Neural crest cell (in vitro differentiated cells): ENCODE measurements at places on chromosomes 13 and 19. TPM values are rescaled to one million over a fixed set of nuclear protein-coding genes. Genes with fewer than 3 reads are reported as not detected.
A peak's percentile ranks its signal among the peaks of the same experiment; 100 is the strongest.

Gene SAFB2
- total RNA-seq: 103 and 117 TPM in 2 replicates

DNA sequence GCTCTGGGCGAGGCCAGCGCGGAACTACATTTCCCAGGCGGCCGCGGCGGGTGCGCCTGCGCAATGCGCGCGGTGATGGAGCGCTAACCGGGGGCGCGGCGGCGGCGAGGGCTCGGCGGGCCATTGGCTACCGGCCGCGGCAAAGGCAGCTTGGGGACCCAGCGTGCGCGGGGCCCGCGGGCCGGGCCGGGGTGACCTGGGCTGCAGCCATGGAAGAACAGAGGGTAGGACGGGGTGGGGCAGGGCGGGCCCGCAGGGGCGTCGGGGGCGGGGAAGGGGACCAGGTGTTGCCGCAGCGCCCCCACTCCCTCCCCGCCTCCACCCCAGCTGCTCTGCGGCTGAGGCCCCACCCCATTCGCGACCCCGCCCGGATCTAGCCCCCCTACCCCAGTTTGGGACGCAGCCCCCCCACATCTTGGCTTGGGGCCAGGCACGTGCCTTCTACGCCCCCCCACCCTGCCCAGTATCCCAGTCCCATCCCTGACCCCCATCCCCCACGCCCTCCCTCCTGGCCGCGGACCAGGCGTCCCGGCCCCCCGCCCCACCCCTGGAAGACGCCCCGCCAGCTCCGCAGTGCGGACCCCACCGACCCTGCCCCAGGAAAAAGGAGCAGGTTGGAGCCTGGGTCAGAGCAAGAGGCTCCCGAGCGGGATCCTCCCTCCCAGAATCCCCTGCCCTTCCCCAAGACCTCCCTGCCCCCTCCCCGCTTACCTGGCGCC is at the start of gene FSD1:
Gene FSD1 (plus strand): TSS at position 61 of the 719 bp plus-strand sequence. CDS start 149 bp downstream, at position 210.
- peak; percentile 80 for DNase-seq

DNA sequence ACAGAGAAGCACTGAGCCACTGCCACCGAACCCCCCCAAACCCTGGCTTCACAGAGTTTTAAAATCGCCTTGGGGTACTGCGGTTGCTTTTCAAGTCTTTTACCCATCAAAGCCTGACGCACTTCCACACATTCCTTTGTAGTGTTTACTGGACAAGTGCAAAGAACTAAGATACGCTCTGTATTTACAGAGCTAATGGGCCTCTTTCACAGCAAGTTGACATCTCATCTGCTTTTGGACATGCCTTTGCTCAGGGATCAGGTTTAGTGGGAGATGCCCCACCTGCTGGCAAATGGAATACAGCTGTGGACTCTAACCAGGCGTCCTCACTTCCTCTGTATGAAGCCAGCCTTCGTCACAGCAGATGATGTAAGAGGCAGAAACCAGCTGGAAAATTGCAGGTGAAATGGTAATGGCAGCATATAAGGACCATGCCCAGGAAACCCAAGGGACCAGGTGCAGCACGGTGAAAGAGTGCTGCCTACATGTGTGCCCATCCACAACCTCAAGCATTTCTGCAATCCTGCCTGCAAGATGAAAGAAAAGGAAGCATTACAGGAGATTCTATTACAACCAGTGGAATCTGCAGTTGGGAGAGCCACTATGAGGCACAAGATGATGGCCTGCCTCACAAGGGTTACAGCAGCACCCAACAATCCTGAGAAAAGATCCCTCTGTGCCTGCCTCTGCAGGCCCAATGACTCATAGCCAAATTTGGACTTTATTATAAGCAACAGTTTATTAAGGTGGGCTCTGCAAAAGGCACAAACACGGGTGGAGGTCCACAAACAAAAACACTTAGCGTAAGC is 34.7 kb downstream of the BRD4 start:
- DNase-seq: no peak

DNA sequence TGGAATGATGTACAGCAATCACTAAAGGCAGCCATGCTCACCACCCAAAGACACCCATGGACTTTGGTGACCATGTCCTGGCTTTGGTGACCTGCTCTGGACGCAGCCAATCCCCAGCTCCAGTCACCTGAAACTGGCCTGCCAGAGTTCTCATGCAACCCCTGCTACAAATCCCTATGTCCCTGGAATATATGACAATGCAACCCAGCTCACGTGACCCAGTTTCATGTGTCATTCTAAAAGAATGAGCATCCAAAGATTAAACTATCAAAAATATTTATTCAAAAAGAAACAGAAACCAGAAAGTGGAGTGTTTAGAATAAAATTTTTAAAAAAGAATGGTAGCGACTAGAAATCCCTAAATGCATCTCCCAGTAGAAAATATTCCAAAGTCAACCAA is 203.3 kb upstream of the IRS2 start:
- DNase-seq: no peak

Gene FCHO1
- total RNA-seq: 10.8 and 12.2 TPM in 2 replicates

DNA sequence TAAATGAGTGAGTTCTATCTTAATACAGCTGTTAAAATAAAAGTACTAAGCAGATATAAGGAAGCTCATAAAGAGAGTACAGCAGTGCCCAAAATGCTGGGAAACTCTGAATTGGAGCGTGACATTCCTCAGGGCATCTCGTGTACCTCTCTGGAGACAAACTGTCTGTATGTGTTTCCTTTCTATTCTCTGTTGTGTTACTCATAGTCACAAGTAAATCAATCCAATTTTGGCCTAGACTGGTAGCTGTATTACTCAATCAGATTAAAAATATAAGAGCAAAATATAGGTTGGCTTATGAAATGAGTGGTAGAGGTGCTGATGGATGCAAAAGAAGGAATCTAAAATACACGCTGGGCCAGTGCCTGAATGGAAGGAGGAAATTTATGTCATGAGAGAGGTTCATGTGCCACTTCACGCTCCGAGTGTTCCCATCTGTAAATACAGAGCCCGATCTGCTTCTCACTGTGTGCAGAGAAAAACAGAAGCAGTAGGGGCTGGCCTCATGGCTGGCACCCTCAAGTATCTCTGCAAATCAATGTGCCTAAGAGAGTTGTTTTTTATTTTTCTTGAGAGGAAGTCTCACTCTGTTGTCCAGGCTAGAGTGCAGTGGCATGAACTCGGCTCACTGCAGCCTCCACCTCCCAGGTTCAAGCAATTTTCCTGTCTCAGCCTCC is 58.7 kb upstream of the RGCC start:
- no peak for DNase-seq

GRCh38 chr13:106752584-106753170 is 184.7 kb upstream of the ARGLU1 start:
- DNase-seq: no peak

DNA sequence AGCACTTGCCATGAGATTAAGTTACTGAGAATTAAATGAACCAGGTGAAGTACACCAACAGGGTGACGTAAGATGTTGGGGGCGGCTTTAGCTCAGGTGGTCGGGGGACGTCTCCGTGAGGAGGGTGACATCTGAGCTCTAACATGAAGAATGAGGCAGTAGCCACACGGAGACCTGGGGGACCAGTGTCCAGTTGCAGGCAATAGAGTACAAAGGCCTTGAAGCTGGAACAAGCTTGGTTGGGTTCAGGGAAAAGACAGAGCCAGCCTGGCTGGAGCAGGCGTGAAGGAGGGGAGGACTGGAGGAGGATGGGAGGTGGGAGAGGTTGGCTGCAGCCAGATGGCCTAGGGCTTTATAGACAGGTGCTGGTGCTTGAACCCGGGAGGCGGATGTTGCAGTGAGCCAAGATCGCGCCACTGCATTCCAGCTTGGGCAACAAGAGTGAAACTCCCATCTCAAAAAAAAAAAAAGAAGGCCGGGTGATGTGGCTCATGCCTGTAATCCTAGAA is 1.6 kb downstream of the SPINT2 start:
- no peak for DNase-seq

GRCh38 chr13:40206241-40207000 is 460.0 kb downstream of the FOXO1 start:
- no peak for DNase-seq

Gene ZNF534
- total RNA-seq: not detected in 2 replicates

GRCh38 chr19:1164684-1165531 is 9.2 kb downstream of the SBNO2 start:
- no peak for DNase-seq

Gene ZNF146
- 88.0 and 90.5 TPM in 2 replicates for total RNA-seq

GRCh38 chr19:42286349-42287016 is 15.4 kb upstream of the PRR19 start:
- no peak for DNase-seq

Gene MATK
- not detected in 2 replicates for total RNA-seq

DNA sequence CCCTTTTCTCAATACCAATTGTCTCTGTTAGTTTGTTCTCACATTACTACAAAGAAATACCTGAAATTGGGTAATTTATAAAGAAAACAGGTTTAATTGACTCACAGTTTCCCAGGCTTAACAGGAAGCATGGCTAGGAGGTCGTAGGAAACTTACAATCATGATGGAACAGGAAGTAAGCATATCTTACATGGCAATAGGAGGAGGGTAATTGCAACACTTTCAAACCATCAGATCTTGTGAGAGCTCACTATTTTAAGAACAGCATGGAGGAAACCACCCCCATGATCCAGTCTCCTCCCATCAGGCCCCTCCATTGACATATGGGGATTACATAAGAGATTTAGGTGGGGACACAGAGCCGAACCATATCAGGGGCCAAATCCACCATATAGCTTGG is 1210.1 kb upstream of the SPRY2 start:
- DNase-seq: no peak

GRCh38 chr19:44943801-44944249 is 1.8 kb downstream of the APOC4 start:
- DNase-seq: no peak

DNA sequence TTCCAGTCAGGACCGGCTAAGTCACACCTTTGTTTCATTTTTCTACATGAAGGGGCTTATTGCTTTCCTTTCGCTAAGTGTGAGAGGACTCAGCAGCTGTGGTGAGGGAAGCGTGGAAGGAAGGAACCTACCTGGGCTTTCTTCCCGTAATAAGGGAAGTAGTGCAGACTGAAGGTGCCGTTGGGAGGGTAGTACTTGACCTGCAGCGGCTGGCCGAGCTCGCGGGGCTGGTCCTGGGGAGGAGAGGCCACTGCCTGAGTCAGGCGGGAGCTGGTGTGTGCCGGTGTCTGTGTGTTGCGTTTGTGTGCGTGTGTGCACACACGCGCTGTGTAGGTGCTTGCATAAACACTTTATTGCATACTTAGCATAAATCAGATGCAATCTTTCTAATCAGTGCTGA is 7.7 kb downstream of the ATP4B start:
- no peak for DNase-seq

Gene ZNF225
- total RNA-seq: 6.9 and 7.8 TPM in 2 replicates

- DNase-seq: no peak
Observed at GRCh38 chr13:46329624-46330023, 57.4 kb downstream of the RUBCNL start.

DNA sequence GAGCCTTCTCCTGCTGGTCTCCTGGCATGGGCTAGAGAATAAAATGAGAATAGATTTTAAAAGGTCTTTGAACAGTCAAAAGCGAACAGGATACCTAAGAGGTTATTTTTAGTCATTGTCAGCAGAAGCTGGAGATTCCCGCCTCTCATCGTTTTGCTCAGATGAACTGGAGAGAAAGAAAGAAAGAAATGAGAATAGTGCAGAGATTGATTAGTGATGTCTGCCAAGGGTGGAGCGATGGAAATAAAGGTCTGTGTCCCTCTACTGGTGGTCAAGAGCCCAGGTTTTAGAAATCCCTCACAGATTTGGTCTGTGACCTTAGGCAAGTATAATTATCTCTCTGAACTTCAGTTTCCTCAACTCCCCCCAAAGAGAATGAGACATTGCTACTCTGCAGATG is 5.3 kb downstream of the NCAN start:
- DNase-seq: no peak

Gene ODAD3
- 2.2 and 3.1 TPM in 2 replicates for total RNA-seq

- no peak for DNase-seq
Observed at GRCh38 chr13:91078093-91078679, 269.3 kb upstream of the MIR17HG start.

DNA sequence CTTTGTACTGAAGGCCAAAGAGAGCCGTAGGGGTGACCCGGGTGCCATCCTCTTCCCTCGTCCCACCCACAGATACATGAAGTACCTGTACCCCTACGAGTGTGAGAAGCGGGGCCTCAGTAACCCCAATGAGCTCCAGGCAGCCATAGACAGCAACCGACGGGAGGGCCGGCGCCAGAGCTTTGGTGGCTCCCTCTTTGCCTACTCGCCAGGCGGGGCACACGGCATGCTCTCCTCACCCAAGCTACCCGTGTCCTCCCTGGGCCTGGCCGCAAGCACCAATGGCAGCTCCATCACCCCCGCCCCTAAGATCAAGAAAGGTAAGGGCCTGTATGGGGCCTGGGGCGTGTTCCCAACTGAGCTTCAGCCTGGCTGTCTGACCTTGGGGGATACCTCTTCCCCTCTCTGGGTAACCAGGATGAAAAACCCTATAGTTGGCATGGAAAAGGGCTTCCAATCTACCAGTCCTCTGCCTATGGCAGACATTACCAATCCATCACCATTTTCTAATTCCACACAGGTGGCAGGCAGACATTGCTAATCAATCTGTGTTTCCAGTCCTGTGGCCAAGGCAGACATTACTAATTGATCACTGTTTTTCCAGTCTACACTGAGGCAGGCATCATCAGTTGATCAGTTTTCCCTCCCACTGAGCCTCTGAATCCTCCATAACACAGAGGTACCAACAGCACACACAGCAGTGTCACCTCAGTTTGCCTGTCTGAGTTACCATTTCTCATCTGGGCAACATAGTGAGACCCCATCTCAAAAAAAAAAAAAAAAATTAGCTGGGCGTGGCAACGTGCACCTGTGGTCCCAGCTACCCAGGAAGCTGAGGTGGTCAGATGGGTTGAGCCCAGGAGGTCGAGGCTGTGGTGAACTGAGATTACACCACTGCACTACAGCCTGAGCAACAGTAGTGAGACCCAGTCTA is 19.1 kb upstream of the WDR18 start:
- no peak for DNase-seq

Gene RFC3
- total RNA-seq: 53.9 and 54.2 TPM in 2 replicates

DNA sequence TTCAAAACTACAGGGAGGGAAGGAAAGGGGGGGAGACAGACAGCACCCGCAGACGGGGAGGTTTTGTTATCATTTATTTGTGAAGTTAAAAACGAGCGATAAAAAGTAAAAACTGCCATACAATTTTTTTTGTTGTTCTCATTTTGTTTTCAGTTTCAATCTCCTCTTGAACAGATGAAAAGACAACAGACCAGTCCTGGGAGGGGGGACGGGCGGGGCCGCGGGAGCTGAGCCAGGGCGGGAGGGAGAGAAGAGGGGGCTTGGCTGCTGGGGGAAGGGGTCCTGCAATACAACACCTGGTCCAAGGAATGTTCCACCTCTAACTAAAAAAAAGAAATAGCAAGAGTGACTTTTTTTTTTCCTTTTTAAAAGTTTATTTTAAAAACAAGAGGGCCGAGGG is 11.3 kb downstream of the KHSRP start:
- DNase-seq: no peak

DNA sequence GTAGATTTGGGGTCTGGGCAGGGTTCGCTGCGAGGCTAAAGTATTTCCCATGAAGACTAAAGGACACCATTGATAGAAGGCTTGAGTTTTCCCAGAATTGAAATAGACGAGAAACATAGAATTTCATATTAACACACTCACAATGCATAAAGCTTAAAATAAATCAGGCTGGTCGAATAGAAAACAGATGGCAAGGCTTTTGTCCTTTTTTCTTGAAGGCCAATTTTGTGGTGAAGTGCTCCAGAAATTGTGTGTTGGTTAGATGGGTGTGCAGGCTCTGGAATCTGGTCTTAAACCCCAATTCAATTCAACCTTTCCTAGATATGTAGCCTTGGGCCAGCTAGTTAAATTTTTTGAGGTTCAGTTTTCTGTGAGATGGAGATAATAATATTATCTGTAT is 56.9 kb upstream of the LRCH1 start:
- no peak for DNase-seq
